Mucosa of gallbladder (tissue), 1 donor: ENCODE measurements at places on chromosomes 16 and 17. TPM values are rescaled to one million over a fixed set of nuclear protein-coding genes. Genes with fewer than 3 reads are reported as not detected.
A peak's percentile ranks its signal among the peaks of the same experiment; 100 is the strongest.

Gene ABCC12
- 0.69 TPM for total RNA-seq

Gene DLX4
- total RNA-seq, result not detected

Gene PRSS22
- 52.7 TPM for total RNA-seq

Gene CACNG1
- total RNA-seq, result not detected

Gene NCOR1
- total RNA-seq, result 139 TPM

Gene EVI2A
- total RNA-seq, result 10.9 TPM

- no peak for DNase-seq
These were observed 5.4 kb upstream of the SLC5A10 start for GRCh38 chr17:18946536-18946935.

DNA sequence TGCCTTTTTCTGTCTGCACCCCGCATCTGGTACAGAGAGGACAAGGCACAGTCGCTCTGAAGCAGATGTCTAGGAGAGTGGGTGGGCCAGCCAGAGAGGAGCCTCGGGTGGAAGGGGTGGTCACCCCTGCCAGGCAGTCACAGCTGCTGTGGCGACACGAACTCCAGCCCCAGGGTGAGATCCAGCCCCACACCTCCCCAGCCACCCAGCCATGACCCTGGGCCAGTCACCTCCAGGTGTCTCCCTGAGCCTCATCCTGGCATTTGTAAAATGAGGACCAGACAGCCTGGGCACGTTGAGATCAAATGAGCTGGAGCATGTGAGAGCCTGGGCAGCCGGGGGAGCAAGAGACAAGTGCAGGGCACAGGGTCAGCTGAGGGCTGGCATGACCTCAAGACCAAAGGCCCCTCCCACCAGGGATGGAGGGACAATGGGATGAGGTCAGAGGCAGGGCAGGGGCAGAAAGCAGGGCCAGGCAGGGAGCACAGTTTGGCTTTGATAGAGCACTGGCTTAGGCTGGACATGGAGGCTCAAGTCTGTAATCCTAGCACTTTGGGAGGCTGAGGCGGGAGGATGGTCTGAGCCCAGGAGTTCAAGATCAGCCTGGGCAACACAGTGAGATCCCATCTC lies 7.7 kb downstream of the ADAM11 start:
- no peak for DNase-seq

DNA sequence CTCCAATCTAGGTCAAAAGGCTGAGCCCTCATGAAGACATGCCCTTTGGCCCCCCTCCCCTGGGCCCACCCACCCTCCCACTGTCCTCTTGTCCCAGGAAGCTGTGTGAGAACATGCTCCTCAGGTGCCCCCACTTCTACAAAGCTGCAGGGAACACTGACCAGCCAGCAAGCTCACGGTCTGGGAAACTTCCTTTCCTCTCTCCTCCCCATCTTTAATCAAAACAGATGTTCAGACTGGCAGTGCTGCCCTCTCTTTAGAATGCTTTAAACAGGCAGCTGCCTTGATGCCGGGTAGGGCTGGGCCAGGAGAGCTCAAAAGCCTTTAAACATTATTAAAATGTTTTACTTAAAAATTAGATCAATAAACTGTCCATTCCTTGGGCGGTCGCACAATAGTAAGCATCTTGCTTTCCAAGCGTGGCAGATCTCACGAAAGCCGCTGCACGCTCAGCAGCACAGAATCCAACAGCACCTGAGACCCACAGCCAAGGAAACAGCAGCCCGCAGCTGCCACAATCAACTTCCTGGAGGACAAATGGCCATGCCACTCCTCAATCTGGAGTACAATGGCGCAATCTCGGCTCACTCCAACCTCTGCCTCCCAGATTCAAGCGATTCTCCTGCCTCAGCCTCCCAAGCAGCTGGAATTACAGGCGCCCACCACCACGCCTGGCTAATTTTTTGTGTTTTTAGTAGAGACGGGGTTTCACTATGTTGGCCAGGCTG lies 399.2 kb downstream of the SLC39A11 start:
- no peak for DNase-seq

DNA sequence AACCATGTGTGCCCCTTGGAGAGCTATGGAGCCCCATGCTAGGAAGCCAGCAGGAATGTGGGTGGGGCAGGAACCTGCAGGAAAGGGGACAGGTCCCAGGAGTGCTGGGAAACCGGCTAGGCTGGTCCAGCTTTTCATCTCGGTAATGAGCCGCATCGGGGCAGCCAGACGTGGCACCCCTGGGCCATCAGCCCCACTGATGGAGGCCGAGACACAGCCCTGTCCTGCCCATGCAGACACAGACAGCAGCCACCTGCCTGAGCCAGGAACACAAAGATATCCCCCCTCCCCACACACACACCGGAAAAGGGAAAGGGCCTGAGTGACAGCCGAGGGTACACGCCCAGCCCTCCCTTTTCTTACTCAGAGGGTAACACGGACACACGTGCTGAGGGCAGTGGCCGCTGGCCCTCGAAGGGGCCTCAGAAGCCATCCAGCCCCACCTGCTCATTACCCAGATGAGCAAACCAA lies 18.1 kb downstream of the PPL start:
- peak; percentile 71 for DNase-seq

DNA sequence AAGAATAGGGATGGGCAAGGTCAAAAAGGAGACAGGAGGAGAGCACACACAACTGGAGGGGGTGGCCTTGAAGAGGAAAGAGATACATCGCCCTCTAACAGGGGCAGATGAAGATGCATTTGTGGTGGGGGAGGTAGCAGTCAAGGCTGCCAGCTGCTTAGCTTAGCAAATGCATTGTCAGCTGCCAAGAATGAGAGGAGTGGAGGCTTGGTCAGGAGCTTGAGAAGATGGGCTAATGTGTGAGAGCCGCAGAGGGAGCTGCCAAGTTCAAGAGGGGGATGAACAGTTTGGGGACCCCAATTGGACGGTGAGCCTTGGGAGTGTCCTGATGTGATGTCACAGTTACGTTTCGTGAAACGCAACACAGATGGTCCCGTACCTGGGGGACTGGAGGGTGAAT lies 28.9 kb upstream of the GNA13 start:
- no peak for DNase-seq

GRCh38 chr17:2222901-2223616 lies 80.5 kb downstream of the SMG6 start:
- DNase-seq, result peak; percentile 14

DNA sequence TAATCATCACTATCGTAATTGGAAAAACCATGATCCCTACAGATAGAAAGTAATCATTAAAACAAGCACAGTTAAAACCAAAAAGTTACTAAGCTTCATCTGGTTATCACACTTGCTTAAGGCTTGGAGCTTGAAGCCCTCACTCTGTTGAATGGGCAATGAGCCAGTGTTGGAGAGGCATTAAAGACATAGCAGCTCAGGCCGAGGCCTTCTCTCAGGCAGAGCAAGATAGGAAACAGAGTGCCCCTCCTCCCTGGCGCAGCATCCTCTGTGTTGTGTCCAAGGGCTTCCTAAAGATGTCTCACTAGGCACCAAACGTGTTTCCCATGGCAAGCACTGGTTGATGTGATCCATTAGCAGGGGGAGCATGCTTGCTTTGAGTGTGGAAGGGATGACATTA lies 34.9 kb upstream of the LGALS9 start:
- no peak for DNase-seq

DNA sequence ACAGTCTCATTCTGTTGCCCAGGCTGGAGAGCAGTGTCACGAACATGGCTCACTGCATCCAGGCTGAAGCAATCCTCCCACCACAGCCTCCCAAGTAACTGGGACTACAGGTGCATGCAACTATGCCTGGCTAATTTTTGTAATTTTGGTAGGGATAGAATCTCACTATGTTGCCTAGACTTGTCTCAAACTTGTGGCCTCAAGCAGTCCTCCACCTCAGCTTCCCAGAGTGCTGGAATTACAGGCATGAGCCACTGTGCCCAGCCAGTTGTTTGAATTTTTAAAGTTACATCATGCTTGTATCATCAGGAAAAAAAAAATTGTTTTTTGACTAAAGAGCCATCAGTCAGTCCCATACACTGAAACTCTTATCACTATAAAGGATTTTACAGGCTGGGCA lies 17.1 kb upstream of the VPS4A start:
- no peak for DNase-seq

DNA sequence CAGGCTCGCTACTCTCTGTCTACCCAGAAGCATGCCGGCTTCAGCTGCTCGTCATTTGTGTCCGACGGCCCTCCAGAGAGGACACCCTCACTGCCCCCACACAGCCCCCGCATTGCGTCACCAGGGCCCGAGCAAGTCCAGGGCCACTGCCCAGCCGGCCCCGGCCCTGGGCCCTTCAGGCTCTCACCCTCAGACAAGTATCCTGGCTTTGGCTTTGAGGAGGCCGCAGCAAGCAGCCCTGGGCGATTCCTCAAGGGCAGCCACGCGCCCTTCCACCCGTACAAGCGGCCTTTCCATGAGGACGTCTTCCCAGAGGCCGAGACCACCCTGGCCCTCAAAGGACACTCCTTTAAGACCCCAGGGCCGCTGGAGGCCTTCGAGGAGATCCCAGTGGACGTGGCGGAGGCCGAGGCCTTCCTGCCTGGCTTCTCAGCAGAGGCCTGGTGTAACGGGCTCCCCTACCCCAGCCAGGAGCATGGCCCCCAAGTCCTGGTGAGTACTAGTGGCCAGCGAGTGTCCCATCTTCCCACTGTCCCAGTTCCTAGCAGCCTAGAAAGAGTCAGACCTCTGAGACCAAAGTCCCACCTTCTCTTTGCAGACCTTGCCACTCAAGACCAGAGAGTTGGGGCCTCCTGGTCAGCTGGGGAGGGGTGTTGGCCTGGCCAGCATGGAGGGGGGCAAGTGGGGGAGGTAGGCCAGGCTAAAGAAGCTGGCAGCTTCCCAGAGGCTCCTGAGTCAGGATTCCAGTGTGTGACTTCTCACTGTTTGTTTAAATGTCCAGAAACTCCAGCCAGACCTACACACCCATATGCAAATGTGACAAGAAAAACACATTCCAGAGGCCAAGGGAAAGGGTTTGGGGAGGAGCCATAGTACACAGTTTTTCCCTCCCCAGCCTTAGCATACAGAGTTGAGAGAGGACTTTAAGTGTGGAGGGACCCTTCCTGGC lies 18.6 kb downstream of the FOXN1 start:
- peak; percentile 81 for DNase-seq

DNA sequence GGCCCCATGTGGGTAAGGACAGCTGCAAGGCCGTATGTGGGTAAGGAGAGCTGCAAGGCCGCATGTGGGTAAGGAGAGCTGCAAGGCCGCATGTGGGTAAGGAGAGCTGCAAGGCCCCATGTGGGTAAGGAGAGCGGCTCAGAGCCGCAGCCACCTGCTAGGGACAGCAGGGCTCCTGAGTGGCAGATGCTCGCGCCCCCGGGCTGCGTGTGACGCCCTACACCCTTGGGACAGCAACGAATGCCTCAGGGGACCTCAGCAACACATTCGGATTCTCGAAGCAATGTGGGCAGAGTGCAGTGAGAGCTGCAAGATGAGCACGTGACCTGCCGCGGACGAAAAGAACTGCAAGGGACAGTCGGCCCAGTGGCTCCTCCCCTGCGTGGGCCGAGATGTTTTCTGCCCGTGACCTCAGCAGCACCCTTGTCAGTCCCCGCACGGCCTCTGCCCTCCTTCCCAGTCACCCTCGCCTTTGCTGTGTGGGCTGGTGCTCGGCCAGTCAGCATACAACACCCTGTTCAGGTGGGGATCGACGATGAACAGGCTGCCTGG lies 9.6 kb upstream of the SLC38A8 start:
- no peak for DNase-seq
